ENCODE measurements at places on chromosomes 3 and 15. TPM values are rescaled to one million over a fixed set of nuclear protein-coding genes. Genes with fewer than 3 reads are reported as not detected.

- no peak for DNase-seq
Observed at GRCh38 chr3:139574026-139574947, 34.7 kb upstream of the RBP1 start.

DNA sequence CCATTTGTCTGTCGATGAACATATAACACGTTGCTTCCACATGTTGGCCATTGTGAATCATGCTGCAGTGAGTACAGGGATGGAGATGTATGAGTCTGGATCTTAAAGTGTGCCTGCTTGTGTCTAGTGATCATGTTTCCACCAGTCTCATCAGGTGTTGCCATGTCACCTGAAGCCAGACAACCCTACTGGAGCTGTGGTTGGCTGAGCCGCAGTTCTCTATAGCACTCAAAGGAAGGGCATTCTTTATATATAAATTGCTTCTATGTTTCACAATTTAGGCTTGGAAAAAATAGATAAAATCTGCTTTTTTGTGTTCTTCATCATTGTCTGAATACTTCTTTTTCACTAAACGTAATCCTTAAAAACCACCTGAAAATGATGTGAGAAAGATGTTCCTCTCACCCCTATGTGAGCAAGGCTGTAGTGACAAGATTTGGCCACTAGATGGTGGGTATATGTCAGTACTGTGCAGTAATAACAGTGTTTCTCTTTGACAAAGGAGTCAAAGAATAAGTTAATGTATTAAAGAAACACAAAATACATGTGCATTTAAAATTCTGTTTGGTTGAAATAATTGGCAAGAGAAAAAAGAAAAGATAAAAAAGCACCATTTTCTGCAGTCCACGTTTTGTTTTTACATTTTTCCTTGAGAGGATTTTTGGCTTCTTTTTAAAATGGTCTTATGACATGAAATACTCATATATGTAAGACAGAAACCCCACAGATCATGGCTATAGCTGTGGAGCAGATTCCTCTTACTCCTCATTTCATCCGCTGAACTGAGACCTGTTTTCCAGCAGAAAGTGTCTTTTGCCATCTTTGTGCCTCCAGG is 394.5 kb upstream of the DPPA4 start:
- peak; percentile 65 for DNase-seq

DNA sequence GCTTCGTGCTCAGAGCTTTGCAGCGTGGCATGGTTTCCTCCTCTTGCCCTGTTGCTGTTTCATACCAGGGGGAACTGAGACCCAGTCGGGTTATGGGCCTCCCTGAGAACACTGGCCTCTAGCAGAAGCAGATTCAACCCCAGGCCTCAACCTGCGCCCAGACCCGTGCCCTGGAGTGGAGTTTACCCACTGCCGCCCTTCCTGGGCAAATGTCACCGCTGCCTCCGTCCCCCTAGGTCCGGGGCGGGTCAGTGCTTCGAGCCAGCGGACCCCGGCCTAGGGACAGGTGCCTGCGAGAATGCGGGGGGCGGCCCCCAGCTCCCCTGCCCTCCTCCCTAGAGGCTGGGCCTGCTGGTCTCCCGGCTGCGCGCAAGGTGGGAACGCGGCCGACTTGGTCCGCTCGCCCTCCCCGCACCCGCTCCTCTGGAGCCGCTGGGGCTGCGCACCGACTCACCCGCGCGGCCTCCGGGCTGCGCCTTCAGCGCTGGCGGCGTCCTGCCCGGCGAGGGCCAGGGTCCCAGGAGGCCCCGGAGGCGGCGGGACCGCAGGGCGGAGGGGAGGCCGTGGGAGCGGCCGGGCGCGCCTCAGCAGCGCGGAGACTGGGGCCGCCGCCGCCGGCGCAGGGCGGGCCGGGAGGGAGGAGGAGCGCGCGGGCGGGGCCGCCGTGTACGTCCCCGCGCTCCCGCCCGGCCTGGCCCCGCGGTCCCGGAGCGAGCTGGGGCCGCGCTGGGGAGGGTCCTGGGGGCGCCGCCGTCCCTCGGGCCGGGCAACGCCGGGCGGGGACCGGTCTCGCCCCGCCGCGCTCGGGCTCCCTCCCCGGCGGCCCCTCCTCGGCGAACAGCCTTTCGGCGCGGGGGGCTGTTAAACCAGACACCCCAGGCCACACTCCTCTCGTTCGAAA is at the start of gene PIGZ:
Gene PIGZ, minus strand, starts transcription at position 601 of the 901 bp plus-strand sequence. CDS start 16,802 bp downstream, outside the sequence.
- DNase-seq: peak; percentile 14

DNA sequence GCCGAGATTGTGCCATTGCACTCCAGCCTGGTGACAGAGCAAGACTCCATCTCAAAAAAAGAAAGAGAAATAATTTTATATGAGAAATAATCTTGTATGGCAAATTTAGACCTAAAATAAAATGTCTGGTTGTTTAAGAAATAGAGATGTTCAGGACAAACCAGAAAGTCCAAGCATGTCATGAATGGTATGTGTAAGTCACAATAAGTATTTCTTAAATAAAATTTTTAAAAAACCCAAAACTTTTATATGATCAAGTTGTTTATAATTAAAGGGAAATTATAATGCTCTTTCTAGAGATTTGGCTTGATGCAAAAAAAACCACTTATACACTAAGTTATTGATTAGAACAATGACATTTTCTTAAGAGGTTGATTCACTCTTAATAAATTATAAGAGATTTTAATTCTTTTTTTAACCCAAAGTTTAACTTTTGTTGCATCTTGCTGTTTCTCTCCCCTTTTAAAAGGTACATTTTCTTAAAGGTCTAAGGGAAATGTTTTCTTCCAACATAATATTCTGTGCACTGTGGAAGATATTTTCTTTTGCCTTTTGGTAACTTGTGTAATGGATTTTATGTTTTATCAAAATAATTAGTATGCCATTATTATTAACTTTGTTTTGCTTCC is 105.7 kb downstream of the RTP4 start:
- no peak for DNase-seq

- no peak for DNase-seq
Observed at GRCh38 chr3:105388176-105388575, 21.5 kb downstream of the ALCAM start.

- DNase-seq: no peak
Observed at GRCh38 chr3:10762611-10763247, 53.3 kb upstream of the SLC6A11 start.

The POPDC2 gene
- 2.4 TPM for polyA plus RNA-seq

The ATP10A gene
- 2.8 TPM for polyA plus RNA-seq

Data from CD4-positive, CD25-positive, alpha-beta regulatory T cell (primary cell).